ENCODE measurements at places on chromosomes 3 and 15.

- peak; percentile 28 for DNase-seq
These were observed 44.8 kb upstream of the RPL32 start for GRCh38 chr3:12886106-12886679.

- DNase-seq = no peak
These were observed 86.2 kb downstream of the CMSS1 start for GRCh38 chr3:99903869-99904268.

GRCh38 chr3:197168606-197169005, 129.8 kb downstream of the DLG1 start:
- peak; percentile 25 for DNase-seq

GRCh38 chr15:40764629-40765103, 798 bp downstream of the GCHFR start:
- peak; percentile 11 for DNase-seq

All from myocyte (in vitro differentiated cells).